ENCODE measurements at places on chromosomes 2 and 18.

GRCh38 chr2:69097148-69097610, 84.2 kb downstream of the ANTXR1 start:
- DNase-seq: no peak

GRCh38 chr18:2967820-2968219, 45.1 kb downstream of the LPIN2 start:
- DNase-seq: no peak

DNA sequence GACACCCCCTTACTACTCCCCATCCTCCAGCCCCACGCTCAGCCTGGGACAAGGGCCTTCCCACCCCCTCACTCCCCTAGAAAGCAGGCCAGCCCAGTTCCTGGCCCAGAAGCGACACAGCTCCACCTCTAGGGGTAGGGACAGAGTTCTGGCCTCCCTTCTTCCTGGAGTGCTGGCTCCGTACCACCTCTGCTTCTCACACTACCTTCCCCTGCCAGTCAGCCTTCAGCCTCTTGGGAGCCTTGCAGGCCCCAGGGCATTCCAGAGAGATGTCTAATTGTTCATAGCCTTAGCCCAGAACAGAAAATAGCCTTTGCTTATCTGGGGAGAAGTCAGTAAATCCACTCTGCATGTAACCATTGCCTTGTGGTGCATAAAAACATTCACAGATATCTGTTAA, 13.1 kb upstream of the CATIP start:
- no peak for DNase-seq

DNA sequence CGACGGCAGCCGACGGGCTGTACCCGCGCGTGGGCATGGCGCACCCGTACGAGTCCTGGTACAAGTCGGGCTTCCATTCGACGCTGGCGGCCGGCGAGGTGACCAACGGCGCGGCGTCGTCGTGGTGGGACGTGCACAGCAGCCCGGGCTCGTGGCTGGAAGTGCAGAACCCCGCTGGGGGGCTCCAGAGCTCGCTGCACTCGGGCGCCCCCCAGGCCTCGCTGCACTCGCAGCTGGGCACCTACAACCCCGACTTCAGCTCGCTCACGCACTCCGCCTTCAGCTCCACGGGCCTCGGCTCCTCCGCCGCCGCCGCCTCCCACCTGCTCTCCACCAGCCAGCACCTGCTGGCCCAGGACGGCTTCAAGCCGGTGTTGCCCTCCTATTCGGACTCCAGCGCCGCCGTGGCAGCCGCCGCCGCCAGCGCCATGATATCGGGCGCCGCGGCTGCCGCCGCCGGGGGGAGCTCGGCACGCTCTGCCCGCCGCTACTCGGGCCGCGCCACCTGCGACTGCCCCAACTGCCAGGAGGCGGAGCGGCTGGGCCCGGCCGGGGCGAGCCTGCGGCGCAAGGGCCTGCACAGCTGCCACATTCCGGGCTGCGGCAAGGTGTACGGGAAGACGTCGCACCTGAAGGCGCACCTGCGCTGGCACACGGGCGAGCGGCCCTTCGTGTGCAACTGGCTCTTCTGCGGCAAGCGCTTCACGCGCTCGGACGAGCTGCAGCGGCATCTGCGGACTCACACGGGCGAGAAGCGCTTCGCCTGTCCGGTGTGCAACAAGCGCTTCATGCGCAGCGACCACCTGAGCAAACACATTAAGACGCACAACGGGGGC, 2.0 kb downstream of the SP9 start:
- peak; percentile 75 for DNase-seq

DNA sequence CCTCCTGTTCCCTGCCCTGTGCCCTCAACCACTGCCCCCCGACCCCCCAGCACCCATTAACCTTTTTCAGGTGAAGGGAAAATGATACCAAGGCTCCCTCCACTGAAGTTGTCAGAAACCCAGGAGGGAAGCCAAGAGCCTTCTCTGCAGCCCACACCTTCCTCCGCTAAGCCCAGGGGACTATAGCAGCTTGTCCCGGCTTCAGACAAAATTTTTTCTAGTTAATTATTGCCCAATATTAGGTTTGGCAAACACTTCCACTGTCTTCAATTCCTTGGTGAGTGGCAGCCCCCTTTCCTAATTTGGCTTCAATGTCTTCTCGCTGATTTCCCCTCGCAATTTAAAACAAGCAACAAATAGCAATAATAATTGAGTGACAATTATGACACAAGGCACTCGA, 23.9 kb downstream of the RFX8 start:
- DNase-seq: no peak

GRCh38 chr18:41593171-41593675, 361.8 kb upstream of the PIK3C3 start:
- no peak for DNase-seq

DNA sequence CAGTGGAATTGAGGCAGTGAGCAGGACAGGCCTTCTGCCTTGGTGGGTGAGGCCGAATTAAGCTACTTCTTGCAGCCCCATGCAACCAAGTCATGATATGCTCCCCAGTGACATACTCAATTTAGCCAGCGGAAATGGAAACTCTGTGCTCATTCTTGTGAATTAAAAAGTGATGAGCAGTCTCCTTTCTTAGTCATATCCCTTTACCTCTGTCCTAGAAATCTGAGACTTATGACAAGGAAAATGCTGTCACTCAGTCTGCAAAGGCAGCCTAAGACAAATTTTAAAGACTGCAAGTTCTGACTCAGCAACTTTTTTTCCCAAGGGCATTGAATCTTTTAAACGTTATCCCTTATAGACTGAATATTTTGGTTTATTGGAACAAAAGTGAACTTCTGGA, 218.2 kb downstream of the SH3BP4 start:
- DNase-seq: no peak

- no peak for DNase-seq
Measured at GRCh38 chr2:155060896-155061295, 362.4 kb downstream of the KCNJ3 start.

DNA sequence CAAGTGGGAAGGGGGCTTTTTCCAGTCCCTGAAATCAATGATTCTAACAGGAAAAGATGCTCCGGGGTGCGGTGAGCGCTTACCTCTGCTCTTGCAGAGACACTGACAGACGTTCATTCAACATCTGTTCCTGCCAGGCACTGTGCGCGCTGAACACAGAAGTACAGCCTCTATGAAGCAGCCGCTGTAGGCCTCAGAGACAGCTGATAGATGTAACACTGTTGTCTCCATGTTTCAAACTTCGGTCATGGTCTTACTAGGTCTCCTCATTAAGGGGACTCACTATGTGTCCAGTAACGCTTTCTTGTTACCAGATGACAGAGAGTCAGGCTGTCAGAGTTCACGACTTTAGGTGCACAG, 649 bp upstream of the CLIP4 start:
- DNase-seq: no peak

GRCh38 chr2:125562924-125563323, 1093.0 kb upstream of the GYPC start:
- DNase-seq: no peak

DNA sequence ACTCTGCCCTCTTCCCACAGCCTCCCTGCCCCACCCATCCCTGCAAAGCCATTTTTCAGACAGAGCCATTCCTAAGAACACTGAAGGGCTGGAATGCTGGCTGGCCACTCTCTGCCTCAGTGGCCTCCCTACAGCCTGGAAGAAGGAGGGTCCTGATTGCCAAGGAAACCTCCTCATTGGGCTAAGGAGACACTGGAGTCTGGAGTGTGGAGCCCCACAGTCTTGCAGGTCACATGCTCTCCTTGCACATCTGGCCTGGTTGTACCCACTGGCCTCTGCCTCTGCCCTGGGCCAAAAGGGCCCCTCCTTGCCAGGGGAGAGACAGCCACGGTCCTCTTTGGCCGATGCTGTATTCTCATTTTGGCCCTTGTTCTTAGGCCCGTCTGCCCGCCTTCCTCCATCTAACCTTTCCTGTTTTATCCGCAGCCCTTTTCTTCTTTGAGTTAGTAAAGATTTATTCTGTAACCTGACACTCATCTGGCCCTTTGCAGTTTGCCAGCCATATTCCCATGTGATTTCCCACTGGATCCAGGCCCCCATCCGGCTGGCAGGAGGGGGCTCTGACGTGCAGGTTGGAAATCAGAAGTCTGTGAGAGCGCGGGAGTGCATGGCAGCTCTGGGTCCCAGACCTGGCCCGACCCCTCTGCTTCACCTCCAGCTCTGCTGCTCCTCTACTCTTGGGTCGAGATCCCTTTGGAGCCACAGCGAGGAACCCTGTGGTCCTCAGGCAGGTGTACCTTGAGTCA, 11.0 kb upstream of the CATIP start:
- no peak for DNase-seq

GRCh38 chr2:183079139-183079775, 710 bp downstream of the DUSP19 start:
- DNase-seq: peak; percentile 16

All from germinal center (tissue), 1 donor.